ENCODE measurements at places on chromosomes 5 and 9.

GRCh38 chr5:3347741-3348140 is 247.9 kb upstream of the IRX1 start:
- DNase-seq: no peak

GRCh38 chr9:92749071-92749933 is 15.3 kb downstream of the BICD2 start:
- no peak for DNase-seq

DNA sequence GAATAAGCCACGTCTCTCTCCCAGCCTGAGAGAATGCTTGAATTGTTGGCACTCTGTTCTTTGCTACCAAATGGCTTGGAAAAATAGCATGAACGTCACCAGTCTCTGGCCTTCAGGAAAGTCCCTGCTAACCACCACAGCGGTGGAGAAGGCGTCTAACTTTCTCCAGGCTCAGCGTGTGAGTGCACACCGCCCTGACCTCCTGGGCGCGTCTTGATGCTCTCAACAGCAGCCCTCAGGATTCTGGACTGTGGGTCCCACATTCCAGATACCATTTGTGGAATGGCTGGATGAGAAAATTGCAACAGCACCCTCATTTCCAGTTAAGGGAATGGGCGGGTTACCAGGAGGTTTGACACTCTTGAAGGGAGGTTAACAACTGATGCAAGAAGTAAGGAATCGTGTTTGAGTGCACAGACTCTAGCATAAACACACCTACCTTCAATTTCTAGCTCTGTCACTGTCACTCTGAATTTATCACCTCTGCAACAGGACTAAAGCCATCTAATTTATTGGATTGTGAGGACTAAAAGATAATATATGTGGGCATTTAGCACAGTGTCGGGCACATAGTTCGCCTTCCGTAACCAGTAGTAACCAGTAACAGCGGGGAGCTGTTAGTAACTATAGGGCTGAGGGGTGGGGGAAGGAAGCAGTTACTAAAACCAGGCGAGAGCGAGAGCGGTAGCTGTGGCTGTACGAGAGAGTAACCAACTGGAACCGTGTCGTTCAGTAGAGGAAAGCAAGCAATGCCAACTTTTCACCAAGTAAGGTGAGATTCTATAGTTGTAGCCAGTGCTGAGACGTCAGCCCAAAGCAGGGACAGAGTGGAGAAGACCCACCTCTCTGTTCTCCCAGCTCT is 807 bp upstream of the PLGRKT start:
- no peak for DNase-seq

DNA sequence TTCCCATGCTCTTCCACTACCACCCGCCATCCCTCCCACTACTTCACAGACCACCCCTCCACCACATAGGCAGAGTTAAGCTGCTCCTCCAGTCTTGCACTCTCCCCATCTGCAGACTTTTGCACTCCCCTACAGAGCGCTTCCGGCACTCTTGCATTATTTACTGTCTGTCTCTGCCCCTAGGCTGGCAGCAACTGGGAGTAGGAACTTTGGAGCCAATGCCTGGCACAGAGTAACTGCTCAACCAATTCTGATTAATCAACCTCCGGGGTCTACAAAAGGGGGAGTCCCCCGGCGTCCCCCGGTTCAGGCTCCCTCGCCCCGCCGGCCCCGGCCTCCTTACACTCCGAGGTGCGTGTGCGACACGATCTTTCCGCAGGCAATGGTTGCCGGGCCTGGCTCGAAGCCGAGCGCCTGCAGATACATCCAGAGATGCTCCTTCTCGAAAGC is 498 bp downstream of the HAUS6 start:
- no peak for DNase-seq

DNA sequence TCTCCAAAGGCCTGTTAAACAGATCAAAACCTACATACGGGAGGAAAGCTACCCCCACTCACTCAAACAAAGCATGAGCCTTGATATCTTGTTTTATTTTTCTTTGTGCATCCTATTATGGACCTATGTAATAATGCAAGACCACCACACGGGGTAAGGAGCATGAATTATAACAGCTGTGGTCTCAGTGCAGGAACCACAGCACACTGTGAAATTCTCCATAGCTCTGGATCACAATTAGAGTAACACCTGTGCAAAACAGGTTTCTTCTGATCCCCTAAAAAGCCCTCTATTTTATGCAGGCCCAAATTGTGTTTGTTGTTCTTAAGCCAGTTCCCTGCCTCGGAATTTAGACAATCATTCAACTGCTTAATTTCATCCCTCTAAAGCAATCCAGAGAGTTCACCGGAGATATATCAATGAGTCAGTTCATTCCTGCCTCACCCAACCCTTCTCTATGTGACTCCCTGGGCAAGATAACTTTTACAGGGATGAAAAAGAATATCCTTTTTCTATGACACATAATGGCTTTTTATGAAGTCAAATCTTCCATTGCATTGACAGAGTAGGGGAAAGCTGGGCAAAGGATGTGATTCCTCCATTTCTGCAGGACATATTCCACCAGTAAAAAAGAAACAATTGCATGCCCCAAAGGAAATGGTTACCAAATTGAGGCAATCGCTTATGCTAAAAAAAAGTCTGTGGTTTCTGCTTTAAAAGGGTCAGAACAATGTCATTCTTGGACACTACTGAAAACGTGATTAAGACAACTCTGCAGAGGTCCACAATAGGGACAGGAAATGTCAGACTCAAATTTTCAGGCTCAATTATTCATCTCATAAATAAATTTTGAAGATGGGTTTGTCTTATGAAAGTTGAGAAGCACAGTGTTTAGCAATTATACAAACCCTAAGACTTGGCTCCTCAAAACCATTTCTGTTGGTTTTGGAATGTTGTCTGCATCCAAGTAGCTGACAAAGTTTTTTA is 41.6 kb upstream of the FST start:
- no peak for DNase-seq

- no peak for DNase-seq
Observed at GRCh38 chr5:124000538-124000937, 488.6 kb downstream of the CSNK1G3 start.

- no peak for DNase-seq
Observed at GRCh38 chr9:32603914-32604852, 31.2 kb upstream of the NDUFB6 start.

DNA sequence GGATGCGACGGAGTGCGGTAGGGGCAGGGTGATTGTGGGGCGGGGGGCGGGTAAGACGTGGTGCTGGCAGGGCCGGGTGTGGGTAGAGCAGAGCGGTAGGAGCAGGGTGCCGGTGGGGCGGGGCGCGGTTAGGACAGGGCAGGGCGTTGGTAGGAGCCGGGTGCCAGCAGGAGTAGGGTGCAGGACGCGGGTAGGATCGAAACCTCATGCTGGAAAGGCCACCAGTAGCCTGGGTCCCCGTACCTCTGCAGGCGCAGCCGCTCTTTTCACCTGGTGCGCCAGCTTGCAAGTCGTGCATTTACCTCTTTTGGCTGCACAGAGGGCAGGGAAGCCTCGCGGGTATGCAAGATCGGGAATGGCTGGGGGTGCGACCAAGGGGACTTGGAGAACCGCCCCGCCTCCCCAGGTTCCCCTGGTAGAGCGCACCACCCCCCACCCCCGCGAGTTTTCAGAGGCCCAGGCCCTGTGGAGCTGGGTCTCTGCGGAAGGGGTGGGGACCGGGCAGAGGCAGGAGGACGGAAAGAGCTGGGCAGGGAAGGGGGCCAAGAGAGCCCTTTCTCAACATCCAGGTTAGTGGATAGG is 104.8 kb upstream of the SIMC1 start:
- no peak for DNase-seq

DNA sequence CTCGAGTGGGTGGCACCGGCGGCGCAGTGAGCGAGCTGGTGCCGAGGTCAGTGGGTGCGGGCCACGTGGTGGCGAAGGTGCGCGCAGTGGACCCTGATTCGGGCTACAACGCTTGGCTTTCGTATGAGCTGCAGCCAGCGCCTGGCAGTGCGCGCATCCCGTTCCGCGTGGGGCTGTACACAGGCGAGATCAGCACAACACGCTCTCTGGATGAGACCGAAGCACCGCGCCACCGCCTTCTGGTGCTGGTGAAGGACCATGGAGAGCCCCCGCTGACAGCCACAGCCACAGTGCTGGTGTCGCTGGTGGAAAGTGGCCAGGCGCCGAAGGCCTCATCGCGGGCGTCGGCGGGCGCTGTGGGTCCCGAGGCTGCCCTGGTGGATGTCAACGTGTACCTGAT is 2.1 kb downstream of the PCDHA5 start:
- DNase-seq: no peak

DNA sequence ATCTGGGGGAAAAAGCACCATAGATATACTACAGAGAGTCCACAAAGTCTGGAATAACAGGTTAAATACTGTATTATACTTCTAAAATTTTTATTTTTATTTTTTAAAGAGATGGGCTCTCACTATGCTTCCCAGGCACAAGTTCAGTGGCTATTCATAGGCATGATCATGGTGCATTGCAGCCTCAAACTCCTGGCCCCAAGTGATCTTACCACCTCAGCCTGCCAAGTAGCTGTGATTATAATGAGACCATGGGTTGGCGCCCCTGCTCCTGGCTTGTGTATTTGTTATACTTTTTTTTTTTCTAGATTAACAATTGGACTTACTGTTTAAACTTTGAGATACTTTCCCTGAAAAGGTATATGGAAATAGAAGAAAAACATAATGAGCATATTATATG is 25.9 kb downstream of the ERBIN start:
- no peak for DNase-seq

DNA sequence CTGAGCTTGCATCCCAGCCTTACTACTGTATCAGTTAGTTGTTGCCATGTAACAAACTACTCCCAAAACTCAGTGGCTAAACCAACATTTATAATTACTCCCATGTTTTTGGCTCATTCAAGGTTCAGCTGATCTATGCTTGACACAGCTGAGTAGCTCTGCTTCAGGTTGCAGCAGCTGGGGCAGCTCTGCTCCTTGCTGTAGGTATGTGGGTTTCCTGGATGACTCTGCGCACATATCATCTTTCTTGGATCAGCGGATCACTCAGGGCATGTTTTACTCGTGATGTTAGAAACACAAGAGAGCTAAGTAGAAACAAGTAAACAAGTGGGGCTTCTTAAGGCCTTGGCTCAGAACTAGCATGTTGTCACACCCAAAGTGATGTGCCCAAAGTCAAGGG is 15.1 kb downstream of the TEK start:
- DNase-seq: no peak

DNA sequence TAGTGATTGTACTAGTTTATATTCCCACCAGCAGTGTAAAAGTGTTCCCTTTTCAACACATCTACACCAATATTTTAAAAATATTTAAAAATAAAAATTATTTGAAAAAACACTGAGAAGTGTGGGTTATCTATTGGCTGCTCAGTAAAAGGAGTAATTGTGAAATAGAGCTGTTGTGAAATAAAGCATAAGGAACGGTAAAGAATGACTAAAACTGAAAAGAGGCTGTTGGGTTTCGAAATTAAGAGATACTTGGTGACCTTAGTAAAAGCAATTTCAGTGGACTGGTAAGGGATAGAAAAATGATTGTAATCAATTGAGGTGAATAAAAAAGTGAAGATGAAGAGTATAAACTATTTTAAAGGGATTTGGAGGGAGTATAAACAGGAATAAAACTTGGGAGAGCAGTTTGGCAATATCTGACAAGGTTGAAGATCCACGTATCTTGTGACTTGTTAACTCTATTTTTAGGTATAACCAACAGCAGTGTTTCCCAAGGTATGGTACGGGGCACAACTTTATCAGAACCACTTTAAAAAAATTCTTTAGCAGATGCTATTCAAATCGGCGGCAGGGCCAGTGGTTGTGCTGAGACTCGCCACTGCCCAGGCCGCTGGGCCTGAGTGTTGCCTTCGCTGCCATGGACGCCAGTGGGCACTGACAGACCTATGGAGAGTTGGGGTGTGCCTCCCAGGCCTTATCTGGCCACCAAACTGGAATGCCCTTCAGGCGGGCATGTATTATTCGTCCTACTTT is 63.3 kb downstream of the TMEM38B start:
- DNase-seq: no peak

DNA sequence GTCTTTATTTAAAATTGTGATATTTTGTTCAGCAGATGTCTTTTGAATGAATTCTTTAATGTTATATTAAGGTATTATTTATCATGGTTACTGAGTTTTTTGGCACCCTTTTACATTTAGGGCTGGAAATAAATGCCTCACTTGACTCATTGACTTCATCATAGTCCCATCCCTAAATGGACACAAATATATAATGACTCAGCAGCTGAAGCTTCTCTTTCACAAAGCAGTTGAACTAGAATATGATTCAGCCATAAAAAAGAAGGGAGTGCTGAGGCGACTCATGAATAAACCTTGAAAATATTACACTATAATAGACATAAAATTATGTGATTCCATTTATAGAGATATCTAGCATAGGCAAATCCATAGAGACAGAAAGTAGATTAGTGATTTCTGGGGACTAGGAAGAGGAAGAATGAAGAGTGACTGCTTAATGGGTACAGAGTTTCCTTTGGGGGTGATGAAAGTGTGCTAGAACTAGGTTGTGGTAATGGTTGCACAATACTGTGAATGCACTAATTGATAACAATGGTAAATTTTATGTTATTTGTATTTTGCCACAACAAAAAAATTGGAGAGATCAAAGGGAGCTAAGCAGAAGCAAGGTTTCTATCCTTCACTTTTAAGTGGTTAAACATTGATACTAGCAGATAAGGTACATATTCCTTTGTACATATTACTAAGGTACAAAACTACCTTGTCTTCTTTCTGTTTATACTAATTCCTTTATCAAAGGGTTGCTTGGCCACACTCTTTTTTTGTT is 449.6 kb downstream of the NTRK2 start:
- no peak for DNase-seq

DNA sequence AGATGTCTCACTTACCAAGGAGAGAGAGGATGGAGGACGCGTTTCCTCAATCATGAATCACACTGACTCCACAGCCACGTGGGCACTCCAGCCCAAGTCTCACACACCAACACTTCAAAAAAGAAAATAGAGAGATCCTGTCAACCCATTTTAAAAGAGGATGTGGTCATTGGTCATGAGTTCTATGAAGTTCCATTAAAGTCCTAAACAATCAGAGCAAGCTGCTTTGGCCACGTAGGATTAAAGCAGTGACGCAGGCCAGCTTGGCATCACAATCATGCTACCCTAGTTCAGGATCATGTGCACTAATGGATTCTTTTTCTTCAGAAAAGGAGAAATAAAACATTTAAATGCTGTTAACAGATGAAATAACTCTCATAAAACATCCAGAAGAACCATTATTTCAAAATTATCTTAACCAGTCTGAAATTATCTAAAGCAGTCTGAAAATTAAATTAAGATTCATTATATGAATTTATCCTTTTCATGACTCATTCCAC is 108.1 kb downstream of the SEMA5A start:
- DNase-seq: no peak

Measured in psoas muscle (tissue), 8 donors.